ENCODE measurements at places on chromosomes 16 and 17.

- DNase-seq, result no peak
Measured at GRCh38 chr17:58370309-58370708, 18.3 kb upstream of the SUPT4H1 start.

DNA sequence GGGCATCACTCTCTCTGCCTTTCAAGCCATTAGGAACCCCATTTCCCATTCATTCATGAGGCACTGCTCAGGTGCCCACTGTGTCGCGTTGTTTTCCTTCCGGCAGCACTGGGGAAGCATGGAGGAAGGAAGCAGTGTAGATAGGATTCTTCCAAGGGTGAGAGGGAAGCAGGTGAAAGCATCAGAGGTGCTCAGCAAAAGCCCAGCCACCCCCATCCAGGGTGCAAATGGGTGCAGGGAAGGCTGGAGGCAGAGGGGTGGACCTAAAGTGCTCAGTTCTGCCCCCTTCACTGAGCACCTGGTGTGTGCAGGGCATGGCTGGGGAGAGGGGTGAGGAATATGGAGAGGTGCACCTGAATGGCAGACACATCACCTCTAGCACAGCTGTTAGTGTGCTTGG is 3.4 kb upstream of the NXPH3 start:
- DNase-seq, result no peak

GRCh38 chr16:884232-884631 is 83.7 kb upstream of the GNG13 start:
- DNase-seq, result no peak

GRCh38 chr17:73141411-73141810 is 23.4 kb upstream of the SSTR2 start:
- no peak for DNase-seq

GRCh38 chr17:46979147-46979863 is at the start of gene RPRML:
TSS of gene RPRML (minus strand) at chr17:46979253. CDS start at chr17:46979007, 246 bp downstream.
- no peak for DNase-seq

DNA sequence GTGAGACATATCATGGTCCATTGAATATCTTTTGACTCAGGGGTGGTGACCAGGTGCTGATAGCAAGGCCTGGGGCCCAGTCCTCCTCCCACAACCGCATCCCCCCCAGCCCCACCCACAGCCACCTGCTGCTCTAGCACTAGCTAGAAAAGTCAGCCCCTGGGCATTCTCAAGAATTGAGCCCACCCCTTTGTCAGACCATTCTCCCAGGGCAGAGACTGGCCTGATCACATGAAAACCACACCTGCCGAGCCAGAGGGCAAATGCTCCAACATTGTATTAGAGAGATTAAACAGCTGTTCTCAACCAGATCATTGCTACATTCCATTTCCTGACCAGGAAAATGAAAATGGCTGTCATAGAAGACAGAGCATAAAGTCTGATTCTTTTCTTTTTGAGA is 62.4 kb downstream of the RAB11FIP4 start:
- no peak for DNase-seq

- DNase-seq, result no peak
Measured at GRCh38 chr17:56624309-56624708, 30.8 kb downstream of the NOG start.

DNA sequence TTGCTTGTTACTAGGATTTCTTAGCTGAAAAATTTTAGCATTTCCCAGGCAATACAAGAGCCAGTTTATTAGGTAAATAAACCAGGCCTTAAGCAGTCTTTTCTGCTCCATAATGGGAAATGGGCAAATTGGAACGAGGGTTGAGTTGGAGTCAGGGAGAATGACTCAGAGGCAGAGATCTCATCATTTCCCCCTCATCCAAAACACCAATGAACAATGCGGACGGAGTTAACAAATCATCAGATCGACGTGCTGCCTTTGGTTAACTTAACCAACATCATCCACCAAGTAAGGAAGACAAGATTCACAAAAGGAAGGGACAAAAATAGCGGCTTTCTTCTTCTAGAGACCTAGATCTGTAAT is 243.5 kb downstream of the STX8 start:
- DNase-seq, result no peak

DNA sequence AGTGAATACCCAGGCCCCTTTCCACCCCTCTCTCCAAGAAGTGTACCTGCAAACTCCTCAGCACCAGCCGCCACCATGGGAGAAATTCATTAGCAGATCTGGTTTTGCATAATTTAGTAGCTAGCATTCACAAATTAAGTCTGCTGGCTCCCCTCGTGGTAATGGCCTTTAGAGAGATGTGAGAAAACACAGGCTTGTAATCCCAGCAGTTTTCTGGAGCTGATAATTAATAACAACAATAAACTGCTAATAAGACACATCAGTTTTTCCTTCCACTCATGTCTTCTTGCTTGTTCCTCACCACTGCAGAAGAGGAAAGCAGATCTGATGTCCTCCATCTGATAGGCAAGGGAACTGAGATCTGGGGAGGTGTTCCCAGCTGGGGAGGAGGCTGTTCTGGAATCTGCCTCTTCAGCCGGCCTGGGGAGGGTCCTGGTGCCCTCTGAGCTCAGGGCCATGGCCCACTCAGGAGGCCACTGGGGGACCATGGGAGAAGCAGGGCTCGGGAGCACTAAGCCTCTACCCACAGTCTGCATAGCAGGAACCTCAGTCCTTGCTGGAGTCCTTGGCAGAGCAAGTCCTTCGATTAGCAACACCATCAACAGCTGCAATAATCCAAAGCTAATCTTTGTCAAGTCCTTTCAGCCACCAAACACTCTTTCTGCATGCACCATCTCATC is 74.2 kb upstream of the DNAJA2 start:
- no peak for DNase-seq

GRCh38 chr17:43803758-43804157 is 23.5 kb downstream of the CFAP97D1 start:
- no peak for DNase-seq

- DNase-seq, result no peak
Measured at GRCh38 chr17:5211458-5211857, 19.8 kb upstream of the ZNF594 start.

GRCh38 chr17:59845595-59846393 is 46.9 kb downstream of the TUBD1 start:
- DNase-seq, result no peak

DNA sequence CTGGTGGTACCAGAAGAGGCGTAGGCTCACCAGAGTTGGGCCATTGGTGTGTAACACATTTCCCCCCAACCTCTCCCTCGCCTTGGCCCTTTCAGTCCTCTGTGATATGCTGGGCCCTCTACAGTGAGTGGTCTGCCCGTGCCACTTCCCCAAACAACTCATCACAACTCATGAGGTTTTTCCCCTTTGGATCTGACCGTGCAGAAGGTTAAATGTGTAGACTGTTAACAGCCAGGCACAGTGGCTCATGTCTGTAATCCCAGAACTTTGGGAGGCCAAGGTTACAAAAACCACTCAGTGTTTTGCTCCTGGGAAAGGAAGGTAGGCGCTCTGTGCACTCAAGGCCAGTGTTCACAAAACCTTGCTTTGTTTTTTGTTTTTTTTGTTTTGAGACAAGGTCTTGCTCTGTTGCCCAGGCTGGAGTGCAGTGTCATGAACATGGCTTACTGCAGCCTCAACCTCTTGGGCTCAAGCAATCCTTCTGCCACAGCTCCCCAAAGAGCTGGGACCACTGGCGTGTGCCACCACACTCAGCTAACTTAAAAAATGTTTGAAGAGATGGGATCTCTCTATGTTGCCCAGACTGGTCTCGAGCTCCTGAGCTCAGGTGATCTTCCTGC is 11.3 kb upstream of the CYB5B start:
- DNase-seq, result no peak

GRCh38 chr16:68664297-68664696 is 19.2 kb downstream of the CDH3 start:
- no peak for DNase-seq

GRCh38 chr16:13606804-13607203 is 313.1 kb upstream of the ERCC4 start:
- no peak for DNase-seq

GRCh38 chr16:85072076-85072860 is 40.0 kb downstream of the CIBAR2 start:
- no peak for DNase-seq

DNA sequence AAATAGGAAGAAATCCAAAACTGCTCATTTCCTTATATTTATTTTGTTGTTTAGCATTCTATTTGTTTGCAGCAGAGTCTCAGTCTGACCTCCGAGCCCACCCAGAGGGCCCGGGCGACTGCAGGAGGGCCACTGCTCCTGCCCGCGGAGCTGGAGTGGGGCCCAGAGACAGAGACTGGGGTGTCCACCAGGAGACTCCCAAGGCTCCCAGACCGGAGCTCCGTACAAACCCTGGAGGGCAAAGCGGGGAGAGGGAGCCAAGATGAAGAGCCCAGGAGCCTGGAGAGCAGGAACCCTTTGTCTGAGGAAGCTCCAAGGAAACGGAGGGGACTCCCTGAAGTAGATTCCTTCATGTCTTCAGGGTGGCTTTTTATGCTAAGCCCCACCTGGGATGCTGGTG is 57.9 kb downstream of the AXIN2 start:
- DNase-seq, result no peak

GRCh38 chr17:64780096-64781013 is 118.2 kb upstream of the SMURF2 start:
- DNase-seq, result no peak

DNA sequence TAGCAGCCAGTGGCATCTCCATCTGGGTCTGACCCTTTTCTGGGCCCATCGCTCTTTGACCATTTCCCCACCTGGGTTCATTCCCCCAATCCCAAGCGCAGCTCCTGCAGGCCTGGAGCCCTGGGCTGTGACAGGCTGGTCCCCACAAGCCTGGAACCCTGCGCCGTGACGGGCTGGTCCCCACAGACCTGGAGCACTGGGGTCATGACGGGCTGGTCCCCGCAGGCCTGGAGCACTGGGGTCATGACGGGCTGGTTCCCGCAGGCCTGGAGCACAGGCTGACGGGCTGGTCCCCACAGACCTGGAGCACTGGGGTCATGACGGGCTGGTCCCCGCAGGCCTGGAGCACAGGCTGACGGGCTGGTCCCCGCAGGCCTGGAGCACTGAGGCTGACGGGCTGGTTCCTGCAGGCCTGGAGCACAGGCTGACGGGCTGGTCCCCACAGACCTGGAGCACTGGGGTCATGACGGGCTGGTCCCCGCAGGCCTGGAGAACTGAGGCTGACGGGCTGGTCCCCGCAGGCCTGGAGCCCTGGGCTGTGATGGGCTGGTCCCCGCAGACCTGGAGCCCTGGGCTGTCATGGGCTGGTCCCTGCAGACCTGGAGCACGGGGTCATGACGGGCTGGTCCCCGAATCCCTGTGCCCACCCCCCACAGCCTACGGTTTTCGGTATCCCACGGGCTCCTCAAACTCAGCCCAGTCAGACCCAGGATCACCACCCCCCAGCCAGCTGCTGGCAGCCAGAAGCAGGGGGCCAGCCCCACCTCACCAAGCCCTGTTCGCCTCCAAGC is 16.6 kb downstream of the TMC6 start:
- DNase-seq, result no peak

DNA sequence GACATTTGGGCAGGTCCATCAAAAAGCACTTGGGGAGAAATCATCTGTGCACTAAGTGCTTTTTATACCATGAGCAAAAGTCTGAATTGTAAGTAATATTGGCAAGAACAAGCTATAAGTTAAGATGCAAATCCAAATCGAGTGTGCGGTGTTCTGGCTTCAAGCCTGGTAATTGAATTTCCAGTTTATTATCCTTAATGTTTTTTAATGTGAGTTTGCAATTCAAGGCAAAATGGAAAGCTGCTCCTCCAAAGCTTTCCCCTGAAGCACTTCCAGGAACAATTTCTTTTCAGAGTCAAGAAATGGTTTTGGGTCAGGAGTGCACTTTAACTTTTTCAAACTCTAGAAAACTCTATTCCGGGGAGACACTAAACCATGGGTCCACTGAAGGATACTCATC is 445.7 kb downstream of the TOX3 start:
- peak; percentile 29 for DNase-seq

GRCh38 chr16:52367821-52368220 is 179.1 kb downstream of the TOX3 start:
- DNase-seq, result no peak

DNA sequence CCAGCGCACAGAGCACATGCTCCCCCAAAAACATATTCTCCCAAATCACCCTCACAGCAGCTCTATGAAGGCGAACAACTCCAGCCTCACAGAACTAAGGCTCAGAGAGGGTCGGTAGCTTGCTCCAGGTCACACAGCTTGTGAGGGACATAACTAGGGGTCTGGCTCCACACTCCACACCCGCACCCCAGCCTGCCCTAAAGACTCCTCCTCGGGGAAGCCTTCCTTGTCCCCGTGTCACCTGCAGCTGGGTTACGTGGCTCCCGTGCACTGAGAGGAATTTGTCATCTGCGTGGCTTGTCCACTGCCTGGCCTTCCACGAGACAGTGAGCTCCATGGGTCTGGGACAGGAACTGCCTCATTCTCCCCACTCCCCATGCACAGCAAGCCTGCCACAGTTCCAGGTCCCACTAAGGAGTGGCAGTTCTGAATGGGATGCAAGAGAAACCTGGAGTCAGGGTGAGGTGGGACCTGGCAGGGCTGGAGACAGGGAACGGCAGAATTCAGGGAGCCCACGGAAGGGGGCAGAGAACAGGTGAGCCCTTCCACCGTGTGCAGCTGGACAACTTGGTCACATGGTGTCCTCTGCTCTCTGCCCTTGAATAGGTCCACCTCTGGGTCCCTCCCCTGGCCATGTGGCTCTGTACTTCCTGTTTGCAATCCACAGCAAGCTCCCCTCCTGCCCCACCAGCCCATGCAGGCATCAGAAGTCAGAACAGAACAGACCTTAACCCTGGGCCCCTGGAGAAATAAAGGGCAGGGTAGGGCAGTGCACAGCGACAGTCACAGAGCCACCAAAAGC is 27.4 kb downstream of the TNFRSF13B start:
- DNase-seq, result no peak

DNA sequence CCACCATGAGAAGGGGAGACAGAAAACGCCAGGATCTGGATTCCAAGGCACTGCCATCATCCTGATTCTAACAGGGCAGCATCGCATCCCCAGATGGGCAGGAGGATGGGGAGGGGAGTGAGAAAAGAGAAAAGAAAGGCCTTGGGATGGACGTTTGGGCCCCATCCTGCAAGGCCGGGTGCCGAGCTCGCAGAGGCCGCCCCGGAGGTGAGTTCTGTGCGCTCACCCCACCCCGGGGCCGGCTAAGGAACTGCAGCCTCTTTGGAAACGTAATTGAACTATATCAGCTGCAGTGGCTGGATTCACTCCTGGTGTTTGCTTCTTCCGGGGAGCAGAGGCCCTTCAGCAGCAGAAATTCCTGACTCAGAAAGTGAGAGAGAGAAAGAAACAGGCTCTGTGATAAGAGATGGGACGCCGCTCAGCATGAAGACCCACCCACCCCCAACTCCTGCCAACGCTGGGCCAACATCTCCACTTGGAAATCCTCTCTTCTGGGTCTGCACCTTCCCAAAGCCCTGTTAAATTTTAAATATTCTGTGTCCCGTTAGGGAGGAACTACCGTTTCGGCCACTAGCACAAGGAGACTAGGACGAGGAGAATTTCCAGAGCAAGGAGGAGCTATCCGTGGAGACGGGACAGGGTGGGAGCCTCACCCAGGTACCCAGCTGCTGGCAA is 8.5 kb upstream of the SSTR2 start:
- DNase-seq, result peak; percentile 26

DNA sequence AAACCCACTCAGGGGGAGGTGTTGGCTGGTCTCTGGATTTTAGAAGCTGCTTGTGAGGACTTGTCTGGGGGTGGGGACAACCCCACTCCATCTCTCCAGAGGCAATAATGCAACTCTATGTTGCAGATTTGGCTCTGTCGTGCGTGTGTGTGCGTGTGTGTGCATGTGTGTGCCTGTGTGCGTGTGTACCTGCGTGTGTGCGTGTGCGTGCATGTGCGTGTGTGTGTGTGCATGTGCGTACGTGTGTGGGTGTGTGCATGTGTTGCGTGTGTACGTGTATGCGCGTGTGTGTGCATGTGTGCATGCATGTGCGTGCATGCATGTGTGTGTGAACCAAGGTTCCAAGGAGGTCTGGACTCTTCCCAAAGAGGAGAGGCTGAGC is 120.4 kb upstream of the LHX1 start:
- DNase-seq, result no peak

GRCh38 chr17:82063424-82064415 is 1.9 kb downstream of the DUS1L start:
- DNase-seq, result no peak
